ENCODE measurements at places on chromosomes 5 and 9.
A peak's percentile ranks its signal among the peaks of the same experiment; 100 is the strongest.

DNA sequence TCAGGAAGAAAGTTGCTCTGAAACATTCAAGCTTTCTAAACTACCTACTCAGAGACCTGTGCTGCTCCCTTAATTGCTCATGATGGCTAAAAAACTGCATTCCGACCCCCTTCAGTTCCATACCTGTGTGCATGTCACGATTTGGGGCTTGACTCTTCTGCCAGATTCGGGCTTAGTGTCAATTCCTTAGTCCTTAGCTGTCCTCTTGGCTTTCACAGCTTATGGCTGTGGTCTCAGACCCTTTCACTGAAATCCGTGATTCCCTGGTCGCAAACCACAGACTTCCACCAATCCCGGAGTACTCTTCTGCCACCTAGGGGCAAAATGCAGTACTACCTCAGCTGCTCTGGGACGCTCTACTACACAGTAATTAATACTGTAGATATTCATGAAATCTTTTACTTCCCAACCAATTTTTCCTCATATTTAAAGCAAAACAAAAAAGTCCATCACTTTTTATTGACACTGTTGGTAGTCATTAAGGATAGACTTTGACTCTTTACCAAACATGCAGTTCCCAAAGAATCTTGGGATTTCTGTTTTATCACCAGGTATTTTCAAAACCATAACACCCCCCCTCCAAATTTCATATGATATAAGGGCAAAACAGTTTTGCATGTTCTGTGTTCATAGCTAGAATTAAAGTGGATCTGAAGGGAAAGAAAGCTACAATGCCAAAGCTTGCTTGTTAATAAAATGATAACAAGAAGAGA, 617.4 kb downstream of the SLCO4C1 start:
- peak; percentile 18 for DNase-seq

DNA sequence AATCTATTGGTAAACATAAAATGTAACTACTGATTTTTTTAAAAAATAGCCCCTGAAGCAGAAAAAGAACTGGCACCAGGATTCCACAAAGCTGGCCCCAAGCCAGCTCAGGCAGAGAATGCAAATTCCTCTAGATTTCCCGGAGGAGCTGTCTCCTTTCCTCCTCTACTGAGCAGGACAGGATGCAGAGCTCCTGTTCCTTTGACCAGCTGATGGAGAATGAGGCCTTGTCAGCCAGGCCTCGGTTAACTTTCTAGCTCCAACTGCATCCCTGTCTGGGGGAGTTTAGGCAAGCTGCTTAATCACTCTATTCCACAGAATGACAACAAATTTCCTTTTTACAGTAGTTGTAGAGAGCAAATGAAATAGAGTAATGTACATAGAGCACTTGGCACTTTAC, 155.5 kb downstream of the GNAQ start:
- DNase-seq, result no peak

GRCh38 chr5:149824120-149824519, 94.0 kb downstream of the PPARGC1B start:
- no peak for DNase-seq

DNA sequence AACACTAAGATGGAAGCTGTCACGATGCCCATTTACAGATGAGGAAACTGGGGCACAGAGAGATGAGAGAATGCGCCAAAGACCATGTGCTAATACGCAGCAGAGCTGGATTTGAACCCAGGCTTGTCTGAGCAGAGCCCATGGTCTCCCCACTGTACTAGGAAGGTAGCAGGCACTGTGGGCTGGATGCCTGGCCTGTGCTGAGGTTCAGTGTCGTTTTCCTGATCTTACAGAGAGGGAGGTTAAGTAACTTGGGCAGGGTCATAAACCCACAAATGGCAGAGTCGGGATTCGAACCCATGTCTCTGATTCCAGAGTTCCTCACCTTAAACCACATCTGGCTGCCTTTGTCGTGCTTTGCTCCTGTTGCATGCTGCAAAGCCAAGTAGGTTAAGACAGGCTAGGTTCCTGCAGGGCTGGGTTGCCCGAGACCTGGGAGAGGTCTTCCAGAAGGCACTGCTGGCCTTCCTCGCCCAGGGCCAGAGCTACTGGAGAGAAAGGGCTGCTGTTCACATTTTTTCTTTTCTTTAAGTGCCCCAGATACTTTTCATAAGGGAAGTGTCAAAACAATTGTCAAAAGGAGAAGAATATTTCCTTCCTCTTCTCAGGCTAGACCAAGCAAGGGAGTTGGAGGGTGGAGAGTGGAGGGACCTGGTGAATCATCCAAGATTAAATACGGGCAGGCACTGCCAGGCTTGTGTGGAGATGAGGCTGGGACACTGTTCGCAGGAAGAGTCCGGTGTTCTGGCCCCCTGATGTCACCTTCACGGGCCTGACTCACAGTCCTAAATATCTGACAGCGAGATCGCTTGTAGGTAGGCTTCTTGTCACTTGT, 3.2 kb downstream of the NEK6 start:
- DNase-seq, result no peak

DNA sequence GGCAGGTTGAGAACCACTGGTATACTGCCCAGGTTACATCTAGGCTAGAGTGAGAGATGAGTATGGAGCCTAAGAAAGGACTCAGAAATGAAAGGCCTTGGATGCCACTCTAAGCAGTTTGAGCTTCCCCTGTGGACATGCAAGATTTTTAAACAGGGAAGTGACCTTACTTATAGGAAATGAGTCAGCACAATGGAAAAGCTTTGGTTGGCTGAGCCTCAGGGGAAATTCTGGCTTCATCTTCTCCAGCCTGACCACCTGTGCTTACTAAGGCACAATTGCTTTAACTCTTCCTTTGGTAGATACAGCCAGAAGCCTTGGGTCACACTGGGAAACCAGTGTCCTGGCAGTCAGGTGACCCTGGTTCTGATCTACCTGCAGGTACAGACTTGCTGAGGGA, 380.2 kb upstream of the ZNF462 start:
- no peak for DNase-seq

GRCh38 chr5:133790898-133791297, 177.5 kb downstream of the C5orf15 start:
- no peak for DNase-seq

- DNase-seq, result no peak
Observed at GRCh38 chr9:12718482-12719026, 25.4 kb downstream of the TYRP1 start.

Measured in germinal center (tissue), 1 donor.